ENCODE measurements at places on chromosomes 7 and 10. TPM values are rescaled to one million over a fixed set of nuclear protein-coding genes. Genes with fewer than 3 reads are reported as not detected.

TFPI2 gene
- total RNA-seq: 0.24 TPM

GRCh38 chr10:28661035-28661434 lies 16.3 kb upstream of the BAMBI start:
- peak; percentile 76 for ATAC-seq

DNA sequence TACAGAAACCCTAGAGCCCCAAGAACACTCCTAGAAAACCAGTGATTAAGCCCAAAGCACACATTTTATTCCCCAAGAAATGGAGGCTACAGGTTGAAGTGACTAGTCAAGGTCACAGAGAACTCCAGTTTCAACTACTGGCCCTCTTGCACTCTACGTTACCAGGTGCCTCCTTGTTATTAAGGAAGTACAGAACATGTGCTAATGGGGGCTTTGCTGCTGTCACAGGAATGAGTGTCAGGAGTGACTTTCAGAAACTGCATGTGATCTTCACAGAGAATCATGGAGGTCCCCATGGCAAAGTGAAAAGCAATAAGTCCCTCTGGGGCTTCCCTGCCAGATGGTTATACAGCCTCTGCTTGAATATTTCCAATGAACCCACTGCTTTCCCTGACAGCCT lies 19.3 kb downstream of the JAZF1 start:
- no peak for ATAC-seq

GNGT1 gene
- total RNA-seq: 0.08 TPM

GRCh38 chr7:12211711-12212485 lies 804 bp downstream of the TMEM106B start:
- ATAC-seq: no peak

CCDC172 gene
- total RNA-seq: not detected

DNA sequence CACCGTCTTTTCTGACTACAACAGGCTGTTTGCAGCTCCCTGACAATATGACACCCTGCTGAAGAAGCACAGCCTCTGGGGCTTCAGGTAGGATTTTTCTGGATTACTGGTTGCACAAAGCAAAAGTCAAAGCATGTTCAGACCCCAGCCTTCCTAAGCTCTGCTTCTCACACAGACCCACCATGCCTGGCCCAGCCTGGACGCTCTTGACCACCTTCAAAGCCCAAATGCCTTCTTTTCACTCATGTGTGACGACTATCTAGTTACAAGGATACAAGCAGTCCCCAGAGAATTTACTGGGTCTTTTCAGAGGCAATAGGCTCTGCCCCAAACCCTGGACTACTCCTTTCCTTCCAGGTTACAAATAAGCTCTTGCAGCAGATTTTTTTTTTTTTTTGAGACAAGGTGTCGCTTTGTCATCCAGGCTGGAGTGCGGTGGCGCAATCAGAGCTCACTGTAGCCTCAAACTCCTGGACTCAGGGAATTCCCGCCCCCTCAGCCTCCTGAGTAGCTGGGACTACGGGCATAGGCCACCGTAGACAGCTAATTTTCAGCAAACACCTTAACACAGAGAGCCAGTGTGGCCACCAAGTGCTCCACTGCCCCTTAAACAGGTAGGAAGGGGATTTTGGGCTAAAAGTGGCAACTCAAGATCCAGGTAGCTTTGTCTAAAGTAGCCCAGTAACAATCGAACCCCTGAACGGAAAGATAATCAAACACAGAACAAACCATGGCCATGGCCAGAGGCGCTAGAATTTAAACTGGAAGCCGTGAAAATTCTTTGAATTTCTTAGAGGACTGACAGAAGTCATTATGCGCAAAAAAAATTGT lies 16.2 kb downstream of the SVIL start:
- peak; percentile 38 for ATAC-seq

DNA sequence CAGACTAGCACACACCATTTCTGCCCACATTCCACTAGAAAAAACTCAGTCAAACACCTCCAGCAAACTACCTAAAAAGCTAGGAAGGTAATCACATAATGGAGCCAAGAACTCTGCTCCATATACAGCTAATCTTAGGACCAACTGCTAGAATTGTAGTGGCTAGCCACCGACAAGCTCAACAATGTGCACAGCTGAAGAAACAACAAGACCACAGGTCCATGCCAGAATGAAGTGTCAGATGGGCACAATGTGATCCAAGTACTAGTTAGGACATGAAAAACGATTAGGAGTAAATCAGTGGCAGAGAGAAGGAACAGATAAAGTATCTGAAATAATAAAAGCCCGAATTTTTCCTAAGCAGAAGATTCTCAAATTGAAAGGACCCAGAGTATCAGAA lies 38.6 kb downstream of the TMEM106B start:
- no peak for ATAC-seq

CLEC5A gene
- total RNA-seq: 0.20 TPM

DNA sequence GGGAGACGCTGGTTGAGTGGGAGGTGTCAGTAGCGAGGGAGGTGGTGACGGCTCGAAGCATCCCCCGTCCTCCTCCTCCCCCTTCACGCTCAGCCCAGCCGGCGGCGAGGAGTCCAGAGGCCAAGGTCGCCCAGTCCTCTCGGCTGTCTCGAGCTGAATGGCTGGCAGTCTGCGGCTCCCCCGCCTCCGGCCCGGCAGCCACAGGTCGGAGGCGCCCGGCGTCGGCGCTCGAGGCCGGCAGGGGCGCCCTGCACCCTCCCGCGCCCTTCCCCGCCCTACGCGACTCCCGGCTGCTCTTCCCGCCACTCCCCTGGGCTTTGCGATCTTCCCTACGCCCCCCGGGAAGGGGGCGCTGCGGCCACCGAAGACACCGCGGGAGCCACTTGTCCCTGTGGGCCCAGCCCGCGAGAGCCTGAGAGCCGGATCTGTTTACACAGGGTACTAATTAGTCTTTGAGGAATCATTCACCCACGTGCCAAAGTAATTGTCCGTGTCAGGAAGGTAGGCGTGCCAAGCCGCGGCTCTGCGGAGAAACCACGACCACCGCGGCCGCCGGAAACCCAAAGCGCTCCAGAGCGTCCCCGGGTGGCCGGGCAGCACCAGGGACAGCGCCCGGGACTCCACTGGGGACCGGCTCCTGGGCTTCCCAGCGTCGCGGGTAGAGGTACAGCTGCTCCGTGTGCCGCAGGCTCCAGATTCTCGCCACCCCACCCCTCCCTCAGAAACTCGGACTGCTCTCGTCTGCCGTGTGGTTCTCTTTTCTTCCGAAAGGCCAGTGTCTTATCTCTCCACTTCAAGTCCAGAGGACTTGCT lies at the start of gene NXPH1:
Gene NXPH1 (plus strand): TSS at position 133 of the 813 bp plus-strand sequence.
- no peak for ATAC-seq

DNA sequence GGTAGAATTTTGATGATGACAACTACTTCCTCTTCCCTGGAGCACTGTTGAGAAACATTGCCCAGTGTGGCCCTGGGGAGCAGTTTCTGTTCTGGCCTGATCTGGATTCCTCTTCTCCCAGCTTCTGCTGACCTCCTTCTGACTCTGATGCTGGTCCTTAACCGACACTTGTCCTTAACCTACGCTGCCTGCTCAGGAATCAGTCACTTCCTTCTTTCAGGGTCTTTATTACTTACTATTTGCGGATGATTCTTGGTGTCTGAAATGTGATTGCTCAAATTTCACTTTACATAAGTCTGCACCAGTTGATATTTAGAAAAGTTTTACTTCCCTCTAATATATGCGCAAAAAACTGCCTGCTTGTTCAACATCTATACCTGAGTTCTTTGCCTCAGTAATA lies 164.1 kb downstream of the PTEN start:
- ATAC-seq: peak; percentile 22

DNA sequence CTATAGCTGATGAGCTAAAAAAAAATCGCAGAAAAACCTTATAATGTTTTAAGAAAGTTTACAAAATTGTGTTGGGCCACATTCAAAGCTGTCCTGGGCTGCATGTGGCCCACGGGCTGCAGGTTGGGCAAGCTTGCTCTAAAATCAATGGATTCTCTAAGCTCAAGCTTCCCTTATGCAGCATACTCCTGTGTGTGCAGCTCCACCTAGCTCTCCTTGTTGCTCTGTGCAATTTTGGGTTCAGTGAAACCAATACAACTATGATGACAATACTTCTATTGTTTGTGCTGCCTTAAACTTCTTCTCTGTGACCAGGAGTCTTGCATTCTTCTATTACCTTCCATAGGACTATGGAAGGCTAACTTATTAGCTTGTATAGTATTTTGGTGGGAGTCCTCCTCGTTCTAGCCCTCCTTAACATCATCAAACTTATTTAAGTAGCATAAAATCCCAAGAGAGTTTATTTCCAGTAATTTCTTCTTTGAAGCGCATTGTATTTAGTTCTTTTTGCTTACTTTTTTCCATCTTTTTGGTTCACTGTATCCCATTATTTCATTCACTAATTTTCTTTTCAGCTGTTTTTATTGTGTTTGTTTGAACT lies 170.9 kb upstream of the SMIM30 start:
- peak; percentile 52 for ATAC-seq

SUPV3L1 gene
- total RNA-seq: 22.8 TPM

MBL2 gene
- total RNA-seq: not detected

GRCh38 chr10:12995425-12995861 lies 6.1 kb downstream of the CCDC3 start:
- no peak for ATAC-seq

- peak; percentile 43 for ATAC-seq
These were observed 93.1 kb downstream of the ARID5B start for GRCh38 chr10:61994405-61995219.

- ATAC-seq: no peak
These were observed 9.3 kb upstream of the UNCX start for GRCh38 chr7:1223196-1223981.

SFTPD gene
- 2.0 TPM for total RNA-seq

- ATAC-seq: no peak
These were observed 1.9 kb upstream of the ARID5B start for GRCh38 chr10:61899663-61899996.

DNA sequence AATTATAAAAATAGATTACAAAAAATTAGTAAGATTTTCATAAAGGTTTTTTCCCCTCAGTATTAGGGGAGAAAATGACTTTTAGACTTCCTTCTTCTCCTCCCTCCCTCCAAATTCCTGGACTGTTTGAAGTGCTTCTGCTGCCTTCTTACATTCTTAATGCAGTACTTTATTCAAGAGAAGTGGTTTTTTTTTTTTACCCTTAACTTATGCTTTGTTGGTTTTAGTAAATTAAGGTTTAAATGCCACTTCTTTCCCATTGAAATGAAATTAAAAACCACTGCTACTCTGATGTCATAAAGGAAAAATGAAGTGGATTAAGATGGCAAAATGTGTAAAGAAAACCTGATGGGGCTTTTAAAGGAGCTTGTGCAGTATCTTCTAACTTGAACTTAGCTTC lies 140.7 kb downstream of the VTI1A start:
- no peak for ATAC-seq

GRCh38 chr7:148697256-148698006 lies 1.3 kb upstream of the CUL1 start:
- no peak for ATAC-seq

- ATAC-seq: peak; percentile 67
These were observed 616.0 kb downstream of the GATA3 start for GRCh38 chr10:8670461-8670860.

DEPP1 gene
- 3.3 TPM for total RNA-seq

- no peak for ATAC-seq
These were observed 577 bp downstream of the PRSS37 start for GRCh38 chr7:141840708-141841107.

Measured in esophagus mucosa (tissue), 1 donor.